ENCODE measurements at places on chromosomes 1 and 21.

DNA sequence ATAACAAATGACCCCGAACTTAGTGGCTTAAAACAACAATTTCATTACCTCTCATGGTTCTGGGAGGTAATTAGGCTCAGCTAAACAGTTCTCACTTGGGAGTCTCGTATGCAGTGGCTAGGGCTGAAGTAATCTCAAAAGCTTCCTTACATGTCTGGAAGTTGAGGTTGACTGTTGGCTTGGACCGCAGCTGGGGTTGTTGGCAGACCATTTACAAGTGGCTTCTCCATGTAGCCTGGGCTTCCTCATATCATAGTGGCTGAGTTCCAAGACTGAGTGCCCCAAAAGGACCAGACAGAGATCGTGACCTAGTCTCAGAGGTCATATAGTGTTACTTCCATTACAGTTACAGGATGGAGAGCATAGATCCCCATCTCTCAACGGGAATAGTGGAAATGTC, 2.4 kb upstream of the POGZ start:
- no peak for DNase-seq

DNA sequence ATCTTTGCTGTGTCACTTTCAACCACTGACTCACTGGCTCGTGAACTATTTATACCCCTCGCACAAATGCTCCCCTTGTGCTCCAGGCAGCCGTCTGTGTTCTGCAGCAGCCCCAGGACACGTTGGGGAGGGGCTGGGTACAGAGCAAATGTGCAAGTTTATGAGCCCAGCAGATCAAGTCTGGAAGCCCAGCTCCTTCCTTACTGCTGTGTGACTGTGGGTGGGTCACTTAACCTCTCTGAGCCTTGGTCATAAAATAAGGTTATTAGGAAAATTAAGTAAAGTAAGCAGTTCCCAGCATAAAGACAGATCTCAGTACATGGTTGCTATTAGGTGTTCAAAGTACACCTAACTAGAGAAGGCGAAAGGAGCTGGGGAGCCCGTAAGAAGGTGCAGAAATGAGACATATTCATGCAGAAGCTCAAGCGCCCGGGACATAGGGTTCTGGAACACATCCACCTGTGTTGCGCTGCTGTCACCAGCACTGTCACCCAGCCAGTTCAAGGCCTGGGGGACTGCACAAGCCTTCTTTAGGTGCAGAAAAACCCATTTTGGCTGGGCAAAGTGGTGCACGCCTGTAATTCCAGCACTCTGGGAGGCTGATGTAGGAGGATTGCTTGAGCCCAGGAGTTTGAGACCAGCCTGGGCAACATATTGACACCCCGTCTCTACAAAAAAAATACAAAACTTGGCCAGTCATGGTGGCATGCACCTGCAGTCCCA, 13.8 kb downstream of the EFHD2 start:
- no peak for DNase-seq

DNA sequence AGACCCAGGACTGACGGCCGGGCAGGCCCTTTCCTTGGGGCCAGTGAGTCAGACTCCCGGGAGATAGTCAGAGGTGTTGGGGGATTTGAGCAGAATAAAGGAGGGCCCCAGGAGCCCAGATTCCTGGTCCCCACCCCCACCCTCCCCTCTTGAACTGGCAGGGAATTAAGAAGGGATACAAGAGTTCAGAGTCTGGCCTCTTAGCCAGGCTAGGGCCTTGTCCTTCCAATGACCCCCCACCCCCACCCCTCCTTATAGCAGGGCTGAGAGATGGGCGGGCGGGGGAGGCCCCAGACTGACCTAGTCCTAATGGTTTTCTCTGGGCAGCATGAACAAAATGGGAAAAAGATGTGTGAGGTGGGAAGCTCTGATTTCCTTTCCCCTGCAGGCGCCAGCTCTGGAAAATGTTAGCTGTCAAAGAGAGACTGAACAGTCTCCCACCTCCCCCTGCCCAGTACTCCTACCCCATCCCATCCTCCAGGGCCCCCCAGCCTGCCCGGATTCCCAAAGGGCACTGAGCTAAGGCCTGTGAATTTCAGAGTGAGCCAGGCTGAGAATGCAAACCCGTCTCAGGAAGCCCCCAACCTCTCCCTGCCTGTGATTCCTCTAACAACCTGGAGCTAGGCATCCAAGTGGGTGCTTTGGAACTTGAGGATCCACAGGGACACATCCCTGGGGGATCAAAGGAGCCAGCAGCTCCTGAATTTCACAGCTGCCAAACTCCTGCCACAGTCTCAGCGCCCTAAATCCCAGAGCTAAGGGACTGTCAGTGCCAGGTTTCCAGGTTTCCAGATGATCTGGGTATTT, 5.8 kb upstream of the CRABP2 start:
- DNase-seq: no peak

DNA sequence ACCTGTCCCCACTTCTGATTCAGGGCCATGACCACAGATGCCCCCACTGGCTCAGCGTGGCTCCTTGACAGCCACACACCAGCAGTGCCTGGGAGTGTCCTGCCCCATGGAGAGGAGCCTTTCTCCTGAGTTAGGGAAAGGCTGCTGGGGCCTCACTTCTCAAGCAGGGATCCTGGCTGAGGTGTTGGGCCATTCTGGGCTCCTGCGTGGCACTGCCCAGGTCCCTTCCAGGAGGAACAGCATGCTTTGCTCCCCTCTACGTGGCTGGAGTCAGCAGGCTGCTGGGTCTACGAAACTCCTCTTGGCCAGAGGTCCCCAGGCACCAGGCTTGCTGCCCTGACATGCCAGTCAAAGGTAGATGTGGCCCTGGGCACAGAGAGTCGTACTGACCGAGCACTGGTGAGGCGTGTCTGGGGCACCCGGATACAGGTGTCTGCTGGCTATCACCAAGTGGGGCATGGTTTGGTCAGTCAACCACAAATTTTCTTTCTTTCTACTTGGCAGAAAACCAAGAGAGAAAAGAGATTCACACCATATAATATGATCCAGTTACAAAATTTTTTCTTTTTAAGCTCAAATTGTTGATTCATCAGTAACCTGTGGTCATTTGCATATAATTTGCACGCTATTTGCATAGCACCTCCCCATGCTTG, 4.1 kb downstream of the ADORA1 start:
- no peak for DNase-seq

GRCh38 chr1:9235096-9235459, 504 bp downstream of the H6PD start:
- DNase-seq: no peak

GRCh38 chr1:147585640-147586383, 44.5 kb downstream of the BCL9 start:
- no peak for DNase-seq

GRCh38 chr1:41580520-41581172, 96.2 kb upstream of the EDN2 start:
- no peak for DNase-seq

DNA sequence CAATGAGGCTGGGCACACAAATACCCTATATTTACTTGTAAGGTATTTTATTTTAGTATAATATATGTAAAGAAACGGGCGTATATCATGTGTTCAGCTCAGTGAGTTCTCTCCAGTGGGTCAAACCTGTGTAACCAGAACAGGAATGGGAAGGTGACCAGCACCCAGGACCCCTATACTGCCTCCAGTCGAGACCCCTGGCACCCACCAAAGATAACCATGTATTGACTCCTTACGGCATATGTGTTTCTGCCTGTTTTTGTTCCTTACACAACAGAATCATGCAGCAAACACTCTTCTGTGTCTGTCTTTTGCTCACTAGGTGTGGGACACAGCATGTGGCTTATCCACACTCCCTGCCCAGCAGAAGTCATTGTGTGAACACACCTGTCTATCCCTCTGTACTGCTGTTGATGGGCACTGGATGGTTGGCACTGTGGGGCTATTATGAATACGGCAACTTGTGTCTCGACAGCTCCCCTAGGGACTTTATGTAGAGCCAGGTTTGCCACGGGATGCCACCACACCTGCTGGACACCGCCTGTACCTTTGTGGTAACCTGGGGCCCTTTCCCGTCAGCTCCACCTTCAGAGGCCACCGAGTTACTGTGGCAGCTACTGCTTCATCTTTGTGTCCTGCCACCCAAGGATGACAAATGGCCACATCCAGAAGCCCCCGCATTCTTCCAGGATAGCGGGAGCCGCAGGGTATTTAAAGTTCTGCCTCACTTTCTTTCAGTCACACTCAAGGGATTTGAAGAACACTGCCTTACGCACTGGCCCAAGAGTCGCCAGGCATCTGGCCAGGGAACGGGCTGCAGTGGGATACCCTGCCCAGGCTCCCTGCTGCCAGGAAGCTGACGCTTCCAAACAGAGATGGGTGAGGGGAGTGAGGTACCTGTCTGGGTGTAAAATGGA, 23.5 kb upstream of the C2CD2 start:
- no peak for DNase-seq

- no peak for DNase-seq
Observed at GRCh38 chr1:51265618-51266017, 29.5 kb downstream of the RNF11 start.

GRCh38 chr1:30816211-30817076, 58.9 kb upstream of the LAPTM5 start:
- peak; percentile 39 for DNase-seq

- peak; percentile 85 for DNase-seq
Observed at GRCh38 chr1:204782118-204782700, 88.5 kb upstream of the NFASC start.

DNA sequence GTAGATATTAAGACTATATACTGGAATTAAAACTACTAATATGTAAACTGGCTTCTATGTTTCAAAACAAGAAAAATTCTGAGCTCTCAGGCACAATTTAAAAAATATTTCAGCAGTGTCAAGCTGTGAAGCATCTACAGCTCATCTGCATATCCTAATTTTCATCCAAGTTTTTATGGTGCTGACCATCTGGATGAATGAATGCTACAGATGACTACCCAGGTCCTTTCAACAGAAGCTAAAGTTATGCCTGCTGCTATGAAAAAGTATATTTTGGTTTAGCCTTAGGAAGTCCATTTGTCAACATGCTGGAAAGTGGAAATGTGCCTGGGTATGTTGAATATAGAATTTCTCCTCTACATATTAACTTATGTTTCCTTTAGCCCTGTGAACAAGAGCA, 206.9 kb downstream of the NEGR1 start:
- DNase-seq: no peak

GRCh38 chr1:221693087-221693486, 48.8 kb downstream of the DUSP10 start:
- no peak for DNase-seq

DNA sequence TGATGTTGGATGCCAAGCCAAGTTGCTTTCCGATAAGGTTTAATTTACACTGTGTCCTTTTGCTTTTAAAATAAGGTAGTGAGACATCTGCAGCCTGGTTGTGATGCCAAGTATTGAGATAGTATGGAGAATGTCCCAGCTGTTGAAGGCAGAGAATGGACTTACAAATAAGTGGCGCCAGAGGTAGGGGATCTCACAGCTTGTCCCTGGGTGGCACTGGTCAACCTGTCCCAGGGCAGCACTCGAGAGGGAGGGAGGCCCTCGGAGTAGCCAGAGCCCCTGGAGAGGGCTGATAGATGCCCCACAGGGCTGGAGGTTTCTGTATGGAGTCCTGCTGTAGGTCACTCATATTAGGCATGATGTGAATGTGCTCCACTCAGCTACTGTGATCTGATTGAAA, 98.5 kb downstream of the GALNT2 start:
- DNase-seq: no peak

DNA sequence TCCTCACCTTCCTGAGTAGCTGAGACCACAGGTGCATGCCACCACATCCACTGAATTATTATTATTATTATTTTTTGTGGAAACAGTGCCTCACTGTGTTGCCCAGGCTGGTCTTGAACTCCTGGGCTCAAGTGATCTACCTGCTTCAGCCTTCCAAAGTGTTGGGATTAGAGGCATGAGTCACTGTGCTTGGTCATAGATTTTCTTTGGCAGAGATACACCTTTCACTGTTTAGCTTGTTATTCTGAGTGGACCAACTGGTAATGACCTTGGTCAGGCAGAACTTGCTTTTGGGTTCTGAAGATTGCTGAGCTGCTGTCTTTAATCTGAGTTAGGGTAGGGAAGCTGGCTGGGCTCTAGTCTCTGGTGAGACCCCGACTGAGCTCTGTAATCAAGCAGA, 66.8 kb downstream of the DNAH14 start:
- DNase-seq: no peak

GRCh38 chr1:109530457-109531087, 9.1 kb upstream of the GPR61 start:
- DNase-seq: no peak

DNA sequence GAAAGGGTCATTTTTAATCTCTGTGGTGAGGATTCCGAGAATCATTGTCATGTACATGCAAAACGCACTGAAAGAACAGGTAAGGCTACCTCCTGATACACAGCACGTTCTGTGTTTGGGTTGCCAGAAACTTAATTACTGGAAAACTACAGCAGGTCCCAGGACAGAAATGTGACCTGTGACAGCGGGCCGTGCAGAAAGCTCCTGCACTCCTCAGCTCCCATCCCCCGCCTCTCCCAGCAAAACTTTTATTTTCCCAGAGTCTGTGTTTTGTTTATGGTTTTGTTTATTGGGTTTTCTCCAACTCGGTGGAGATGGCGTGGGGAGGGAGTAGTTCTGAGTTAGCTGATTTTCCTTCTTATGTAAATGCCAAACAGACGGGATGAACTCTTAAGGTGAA, 44.7 kb downstream of the SLC44A3 start:
- DNase-seq: no peak

DNA sequence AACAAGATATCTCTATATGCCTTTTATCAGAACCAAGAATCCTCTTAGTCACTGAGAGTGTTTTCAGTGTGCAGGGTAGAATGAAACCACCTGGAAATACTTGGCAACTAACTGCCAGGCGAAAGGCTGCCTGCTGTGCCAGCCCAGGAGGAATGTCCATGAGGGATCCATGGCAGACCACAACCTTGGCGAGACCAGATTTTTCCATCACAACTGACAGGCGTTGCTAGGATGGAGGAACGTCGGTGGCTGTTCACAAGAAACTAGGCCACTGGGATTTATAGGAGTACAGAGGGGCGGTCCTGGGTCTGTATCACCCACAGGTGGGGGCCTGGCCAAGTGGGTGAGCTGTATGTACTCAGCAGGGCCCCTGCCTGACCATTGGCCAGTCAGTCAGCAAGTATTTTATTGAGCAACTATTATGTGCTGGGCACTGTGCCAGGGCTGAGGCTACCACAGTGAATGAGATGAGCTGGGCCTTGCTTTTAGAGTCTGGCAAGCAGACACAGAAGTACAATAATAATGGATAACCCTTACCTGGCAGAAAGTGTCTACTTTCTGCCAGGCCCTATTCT, 199.4 kb downstream of the FOXD2 start:
- DNase-seq: no peak

DNA sequence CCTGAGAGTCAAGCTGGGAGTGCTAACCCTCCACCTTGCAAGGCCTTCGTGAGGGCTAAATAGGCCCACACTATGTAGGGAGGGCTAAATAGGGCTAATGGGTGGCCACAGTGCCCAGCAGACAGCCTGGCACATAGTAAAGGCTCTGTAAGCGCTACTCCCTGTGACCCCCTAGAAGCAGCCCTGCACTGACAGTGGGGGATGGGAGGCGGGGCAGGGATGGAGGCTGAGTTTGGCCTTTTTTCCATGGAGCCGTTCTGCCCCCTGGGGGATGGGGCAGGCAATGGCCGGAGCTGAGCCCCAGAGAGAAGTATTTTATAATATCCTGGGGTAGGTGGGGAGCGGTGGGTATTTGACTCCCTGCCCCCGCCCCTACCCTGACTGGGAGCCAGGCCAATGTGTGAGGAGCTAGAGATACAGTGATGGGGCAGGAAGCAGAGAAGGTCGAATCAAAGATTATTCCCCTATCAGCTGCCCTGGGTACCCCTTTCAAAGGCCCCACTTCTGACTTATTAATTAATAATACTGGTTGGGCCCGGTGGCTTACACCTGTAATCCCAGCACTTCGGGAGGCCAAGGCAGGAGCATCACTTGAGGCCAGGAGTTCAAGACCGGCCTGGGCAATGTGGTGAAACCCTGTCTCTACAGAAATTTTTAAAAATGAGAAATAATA, 42.3 kb downstream of the LACTBL1 start:
- no peak for DNase-seq

GRCh38 chr1:52919051-52919722, 2.4 kb downstream of the ECHDC2 start:
- DNase-seq: no peak

Measured in HS-5 (cell line).